ENCODE measurements at places on chromosomes 4 and X.

DNA sequence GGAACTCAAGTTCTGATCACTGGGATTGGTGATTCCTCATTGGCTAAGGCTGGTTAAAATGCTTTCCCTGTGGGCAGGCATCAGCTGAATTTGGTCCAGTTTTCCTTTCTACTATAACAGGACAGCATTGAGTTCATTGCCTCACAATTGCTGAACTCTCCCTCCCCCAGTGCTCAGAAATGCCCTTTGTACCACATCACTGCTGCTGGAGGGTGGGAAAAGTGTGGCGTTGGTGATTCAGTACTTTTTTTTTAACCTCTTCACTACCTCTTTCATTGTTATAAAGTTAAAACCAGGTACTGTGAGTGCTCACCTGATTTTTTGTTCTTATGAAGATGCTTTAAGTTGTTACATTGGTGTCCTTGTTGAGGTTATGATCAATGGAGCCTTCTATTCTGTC is 69.3 kb upstream of the IL2 start:
- no peak for DNase-seq

GRCh38 chr4:181659202-181659601 is 584.0 kb upstream of the TENM3 start:
- no peak for DNase-seq

DNA sequence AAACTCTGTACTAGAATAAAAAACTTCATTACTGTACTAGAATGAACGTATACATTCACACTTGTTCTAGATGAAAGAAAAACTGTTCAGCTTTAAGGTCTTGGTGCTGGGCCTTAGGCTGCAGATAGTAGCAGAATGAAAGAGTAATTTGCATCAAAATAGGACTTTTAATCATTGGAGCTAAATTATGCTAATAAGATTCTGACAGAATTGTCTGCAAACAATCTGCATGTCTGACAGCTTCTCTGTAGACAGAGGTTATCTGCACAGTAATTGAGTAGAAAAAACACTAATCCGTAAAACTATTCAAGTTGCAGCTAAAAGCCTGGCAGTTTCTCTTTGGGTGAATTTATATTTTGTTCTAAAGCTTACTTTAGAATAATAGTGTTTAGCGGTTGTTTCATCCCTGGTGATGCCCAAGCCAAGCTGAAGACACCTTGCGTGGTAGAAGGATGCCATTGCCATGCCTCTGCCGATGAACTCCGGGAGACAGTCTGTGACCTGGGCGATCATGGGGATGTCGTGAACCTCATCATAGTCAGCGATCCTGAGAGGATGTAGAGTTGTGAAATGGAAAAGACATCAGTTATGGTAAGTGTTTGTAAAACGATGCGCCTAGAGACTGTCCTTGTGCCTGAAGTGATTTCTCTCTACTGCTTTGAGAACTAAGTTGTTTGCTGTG is 25.3 kb downstream of the LRP2BP start:
- no peak for DNase-seq

DNA sequence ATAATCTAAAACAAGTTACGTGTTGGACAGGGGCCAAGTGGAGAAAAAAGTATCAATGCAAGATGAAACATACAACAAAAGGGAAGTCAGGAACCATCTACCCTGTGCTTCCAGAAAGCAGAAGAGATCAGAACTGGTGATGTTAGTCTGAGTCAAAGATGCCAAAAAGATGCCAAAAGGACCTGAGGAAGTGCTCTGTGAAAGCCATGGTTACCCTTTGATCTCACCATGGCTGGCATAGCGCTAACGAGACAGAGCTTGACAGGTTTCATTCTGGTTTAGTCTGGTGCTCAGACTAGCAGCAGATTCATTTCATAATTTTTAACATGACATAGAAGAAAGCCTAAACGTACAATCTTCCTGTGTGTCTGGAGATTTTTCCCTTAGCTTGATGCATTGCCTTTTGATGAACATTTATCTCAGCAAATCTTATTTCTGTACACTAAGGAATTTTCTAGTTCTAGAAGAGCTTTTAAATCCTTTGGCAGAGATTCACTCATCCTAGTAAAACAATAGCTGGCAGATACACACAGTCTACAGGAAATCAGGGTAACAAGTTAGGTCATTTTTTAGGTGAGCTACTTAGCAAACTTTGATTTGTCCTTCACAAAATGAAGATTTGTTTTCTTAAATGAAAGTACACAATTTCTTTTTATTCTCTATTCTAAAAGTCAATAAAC is 87.7 kb downstream of the COL25A1 start:
- DNase-seq = no peak

DNA sequence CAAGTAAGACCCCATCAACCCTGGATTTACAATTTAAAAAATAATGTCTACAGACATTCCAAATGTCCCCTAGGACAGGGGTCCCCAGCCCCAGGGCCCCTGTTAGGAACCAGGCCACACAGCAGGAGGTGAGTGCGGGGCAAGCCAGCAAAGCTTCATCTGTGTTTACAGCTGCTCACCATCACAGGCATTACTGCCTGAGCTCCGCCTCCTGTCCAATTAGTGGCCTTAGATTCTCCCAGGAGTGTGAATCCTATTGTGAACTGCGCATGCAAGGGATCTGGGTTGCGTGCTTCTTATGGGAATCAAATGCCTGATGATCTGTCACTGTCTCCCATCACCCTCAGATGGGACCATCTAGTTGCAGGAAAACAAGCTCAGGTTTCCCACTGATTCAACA is 146.1 kb downstream of the ATP10D start:
- no peak for DNase-seq

DNA sequence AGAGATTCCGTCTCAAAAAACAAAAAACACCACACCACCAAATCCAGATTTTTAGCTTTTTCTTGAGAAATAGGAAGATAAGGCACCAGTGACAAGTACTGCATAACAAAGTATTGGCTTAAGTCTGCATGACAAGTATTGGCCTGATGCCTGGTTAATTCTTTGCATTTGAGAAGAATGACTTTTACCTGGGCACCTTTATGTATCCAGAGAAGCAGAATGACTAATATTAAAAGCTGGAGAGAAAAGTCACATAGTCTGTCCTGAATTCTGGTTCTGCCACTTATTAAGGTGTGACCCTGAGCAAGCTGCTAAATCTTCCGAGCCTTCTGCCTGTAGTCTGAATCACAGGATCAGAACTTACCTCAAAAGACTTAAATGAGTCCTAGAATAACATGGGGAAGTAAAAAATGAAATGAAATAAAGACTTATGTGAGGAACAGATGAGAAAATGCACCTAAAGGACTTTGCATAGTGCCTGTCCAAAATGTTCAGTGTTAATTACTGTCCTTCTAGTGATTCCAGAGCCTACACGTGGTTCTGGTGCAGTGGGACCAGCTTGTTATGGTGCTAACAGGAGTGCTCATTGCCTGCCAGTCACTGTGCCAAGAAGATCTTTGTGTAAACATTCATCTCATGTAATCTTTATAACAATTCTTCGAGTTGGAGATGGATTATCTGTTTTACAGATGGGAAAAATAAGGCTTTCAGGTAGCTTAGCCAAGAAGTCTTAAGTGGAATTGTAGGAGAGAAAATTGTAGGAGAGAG is 31.6 kb downstream of the UGDH start:
- DNase-seq = peak; percentile 11

DNA sequence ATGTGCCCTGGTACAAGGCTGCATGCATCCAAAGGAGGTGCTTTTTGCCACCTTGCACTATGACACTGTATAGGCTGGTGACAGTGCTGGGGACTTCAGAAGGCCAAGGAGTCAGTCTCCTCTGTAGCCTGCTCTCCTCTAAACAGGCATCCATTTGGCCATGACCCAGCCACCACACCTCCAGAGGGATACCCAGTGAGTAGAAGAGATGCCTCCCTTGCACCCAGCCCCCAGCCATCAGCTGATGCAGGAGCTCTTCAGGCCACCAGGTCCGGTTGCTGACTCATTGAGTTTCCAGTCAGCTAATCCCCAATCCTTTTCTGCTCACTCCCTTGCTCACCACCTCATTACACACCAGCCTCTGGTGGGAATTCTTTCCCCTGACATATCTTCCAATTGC is 99.8 kb downstream of the PJA1 start:
- no peak for DNase-seq

GRCh38 chr4:87053802-87054767 is 119.3 kb downstream of the AFF1 start:
- DNase-seq = no peak

DNA sequence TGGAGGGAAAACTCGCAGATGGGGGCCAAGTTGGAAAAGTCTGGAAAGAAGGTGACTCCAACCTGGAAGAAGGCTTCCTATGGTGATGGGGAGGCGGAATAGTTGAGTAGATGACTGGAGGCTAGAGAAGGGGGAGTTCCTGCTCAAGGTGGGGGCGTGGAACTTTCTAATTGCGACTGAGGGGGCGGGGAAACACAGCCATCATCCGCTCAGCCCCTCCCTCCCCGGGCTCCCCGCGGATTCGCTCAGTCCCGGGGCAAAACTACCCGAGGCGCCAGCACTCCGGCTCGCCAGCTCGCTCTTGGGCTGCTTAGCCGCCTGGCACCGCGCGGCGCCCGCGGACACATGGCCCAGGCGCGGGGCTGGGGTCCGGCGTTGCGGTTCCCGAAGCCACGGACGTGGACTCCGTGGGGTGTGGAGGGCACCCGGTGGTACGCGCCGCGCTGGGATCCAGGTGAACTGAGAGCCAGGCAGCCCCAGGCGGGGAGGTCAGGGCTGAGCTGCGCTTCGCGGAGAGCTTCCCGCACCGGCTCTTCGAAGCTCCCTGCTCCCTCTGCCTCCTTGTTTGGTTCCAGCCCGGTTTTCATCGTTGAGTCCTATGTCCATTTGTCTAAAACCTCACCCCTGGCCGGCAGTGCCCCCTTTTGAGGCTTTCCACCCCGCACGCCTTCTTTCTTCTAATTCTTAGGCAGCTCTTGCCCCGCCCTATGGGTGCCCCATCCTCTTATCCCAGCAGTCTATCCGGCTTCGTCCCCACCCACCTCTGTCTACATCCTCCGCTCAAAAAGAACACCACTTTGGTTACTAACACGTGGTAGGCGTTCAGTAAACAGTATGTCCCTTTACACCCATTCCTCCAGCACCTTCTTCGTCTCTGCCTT is 38.9 kb downstream of the STARD8 start:
- DNase-seq = no peak

DNA sequence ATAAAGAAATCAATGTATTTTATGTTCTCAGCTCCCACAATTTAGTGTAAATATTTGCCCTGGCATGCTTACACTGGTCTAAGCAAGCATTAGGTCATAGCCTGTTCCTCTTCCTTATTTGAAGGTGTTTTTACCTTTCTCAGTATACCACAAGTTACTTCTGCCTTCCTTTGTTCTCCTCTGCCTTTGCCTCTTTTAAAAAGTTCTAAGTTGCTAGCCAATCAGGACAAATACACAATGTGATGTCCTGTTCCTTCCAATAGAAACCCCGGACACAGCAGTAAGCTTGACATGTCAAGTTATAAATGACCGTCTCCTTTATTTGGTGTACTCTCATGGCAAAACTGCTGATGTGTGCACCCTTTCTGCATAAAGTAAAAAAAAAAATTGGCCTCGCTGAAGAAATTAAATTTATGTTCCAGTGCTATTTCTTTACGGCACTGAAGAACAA is 49.4 kb downstream of the UGT2B10 start:
- no peak for DNase-seq

- no peak for DNase-seq
Measured at GRCh38 chrX:135454816-135455215, 33.1 kb downstream of the SMIM10L2A start.

- no peak for DNase-seq
Measured at GRCh38 chr4:168646001-168646768, 149.3 kb downstream of the PALLD start.

DNA sequence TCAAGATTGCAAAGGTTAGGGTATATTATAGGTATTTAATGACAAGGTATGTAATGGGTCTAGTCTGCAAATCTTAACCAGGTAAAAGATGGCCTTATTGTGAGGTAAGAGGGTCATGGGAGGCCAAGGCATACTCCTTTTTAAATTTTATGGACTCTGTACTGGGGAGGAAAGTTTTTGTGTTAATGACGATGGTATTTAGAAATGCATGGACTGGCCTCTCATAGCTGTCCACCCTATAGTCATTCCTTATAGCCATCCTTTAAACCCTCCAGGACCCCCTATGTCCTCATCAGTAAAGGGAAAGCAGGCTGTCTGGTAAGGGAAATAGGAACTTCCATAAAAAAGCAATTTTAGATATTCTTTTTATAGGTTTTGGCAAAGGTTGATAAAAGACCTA is 1.5 kb downstream of the AIMP1 start:
- DNase-seq = no peak

DNA sequence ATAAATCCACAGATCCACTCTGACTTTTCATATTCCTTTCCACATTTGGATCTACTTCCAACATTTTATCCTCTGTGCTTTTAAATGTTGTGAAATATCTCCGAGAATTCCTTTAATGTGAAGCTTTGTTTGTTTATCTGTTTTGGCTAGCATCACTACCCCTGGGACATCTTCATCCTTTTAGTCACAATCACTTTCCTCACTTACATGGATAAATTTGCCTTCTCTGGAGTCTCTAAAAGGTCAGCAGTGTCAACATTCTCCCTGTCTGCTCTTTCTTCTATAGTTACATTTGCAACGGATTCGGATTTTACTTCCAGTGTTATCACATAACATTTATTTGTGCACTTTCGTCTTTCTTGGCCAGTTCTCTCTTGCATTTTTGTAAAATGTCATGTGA is 34.2 kb upstream of the LRAT start:
- DNase-seq = no peak

GRCh38 chrX:102995316-102995715 is 58.2 kb downstream of the RAB40AL start:
- DNase-seq = no peak

GRCh38 chr4:40617872-40618271 is 11.8 kb downstream of the RBM47 start:
- no peak for DNase-seq

GRCh38 chr4:159416073-159416472 is 313.2 kb downstream of the RAPGEF2 start:
- no peak for DNase-seq

- no peak for DNase-seq
Measured at GRCh38 chr4:145177906-145178538, 2.4 kb downstream of the OTUD4 start.

- DNase-seq = no peak
Measured at GRCh38 chr4:71540749-71541269, 202.0 kb downstream of the SLC4A4 start.

- DNase-seq = no peak
Measured at GRCh38 chr4:10281996-10282395, 165.4 kb upstream of the WDR1 start.

DNA sequence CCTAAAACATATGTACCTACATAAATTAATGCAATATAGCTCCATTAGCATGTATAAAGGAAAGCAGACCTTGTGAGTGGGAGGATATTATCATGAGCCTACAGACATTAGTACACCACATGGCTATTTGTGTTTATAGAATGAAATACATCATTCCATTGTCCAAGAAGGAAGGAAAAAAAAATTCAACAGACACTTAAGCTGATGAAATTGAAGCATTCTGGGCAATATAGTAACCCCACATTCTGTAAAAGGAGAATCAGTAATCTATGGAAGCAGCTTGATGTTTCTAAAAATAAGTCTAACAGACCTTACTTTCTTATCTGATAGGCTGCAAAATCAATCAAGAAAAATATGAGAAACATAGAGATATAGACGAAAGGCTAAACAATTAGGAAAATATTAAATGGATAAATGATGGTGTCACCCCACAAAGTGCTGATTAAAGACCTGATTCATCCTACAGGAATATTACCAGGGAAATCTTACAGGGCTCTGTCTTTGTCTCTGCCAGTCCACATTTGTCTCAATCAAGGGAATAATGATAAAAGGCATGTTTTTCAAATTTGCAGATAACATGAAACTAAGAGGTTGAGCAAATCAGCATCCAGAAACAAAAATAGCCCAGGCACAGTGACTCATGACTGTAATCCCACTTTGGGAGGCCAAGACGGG is 76.8 kb downstream of the COMMD8 start:
- no peak for DNase-seq

- DNase-seq = no peak
Measured at GRCh38 chr4:76002176-76002575, 5.1 kb downstream of the CXCL9 start.
